ENCODE measurements at places on chromosomes 3 and 15.

DNA sequence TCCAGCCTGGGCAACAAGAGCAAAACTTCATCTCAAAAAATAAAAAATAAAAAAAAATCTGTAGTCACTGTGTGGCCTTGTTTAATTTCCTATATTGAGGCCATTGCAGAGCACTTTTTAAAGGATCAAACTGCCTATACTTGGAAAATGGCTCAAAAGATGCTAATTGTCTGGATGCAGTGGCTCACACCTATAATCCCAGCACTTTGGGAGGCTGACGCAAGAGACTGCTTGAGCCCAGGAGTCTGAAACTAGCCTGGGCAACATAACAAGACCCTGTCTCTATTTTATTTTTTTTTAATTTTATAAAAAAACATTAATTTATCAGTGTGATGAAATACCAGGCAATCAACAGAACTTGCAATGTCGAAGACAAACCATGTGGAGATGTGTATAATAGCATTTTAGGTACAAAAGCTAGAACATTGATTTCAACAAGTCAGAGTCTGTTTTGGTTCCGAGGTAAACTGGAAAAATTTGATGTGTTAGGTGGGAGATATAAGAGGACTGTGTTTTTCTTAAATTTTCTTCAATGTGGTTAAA is 47.0 kb upstream of the SETD2 start:
- no peak for DNase-seq

- DNase-seq, result no peak
Observed at GRCh38 chr15:62785881-62786828, 256.4 kb upstream of the TPM1 start.

DNA sequence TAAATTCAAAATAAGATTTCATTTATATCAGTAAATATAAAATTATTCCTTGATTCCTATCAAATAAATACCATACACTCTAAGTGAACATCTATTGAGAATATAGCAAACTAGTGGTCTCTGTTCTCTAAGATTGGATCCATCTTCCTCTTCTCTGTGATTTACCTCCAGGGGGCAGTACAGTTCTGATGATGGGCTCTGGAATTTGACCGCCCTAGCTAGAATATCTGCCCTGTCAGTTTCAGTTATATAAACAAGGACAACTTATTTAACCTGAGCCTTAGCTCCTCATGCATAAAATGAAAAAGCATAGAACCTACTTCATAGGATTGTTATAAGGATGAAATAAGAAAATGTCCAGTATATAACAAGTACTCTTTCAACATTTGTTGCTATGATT is 171.1 kb upstream of the CCDC54 start:
- DNase-seq, result peak; percentile 14

DNA sequence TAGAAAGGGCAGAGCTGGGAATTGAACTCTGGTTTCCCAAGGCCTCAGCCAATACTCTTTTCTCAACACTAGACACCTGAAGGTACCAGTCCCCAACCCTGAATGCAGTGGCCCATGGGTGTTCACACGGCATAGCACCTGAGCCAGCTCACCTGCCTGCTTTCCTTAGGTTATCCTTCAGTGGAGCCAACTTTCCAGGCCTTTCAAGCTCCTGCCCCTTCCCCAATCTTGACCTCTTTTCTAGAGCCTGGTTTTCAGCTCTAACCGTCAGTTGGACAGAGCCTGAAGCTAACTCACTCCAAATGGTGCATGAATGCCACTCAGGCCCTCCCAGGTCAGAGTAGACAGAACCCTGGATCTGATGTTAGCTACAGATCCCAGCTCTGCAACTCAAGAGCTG is 66.1 kb upstream of the ITGA11 start:
- DNase-seq, result no peak

- DNase-seq, result no peak
Observed at GRCh38 chr3:54909191-54909590, 18.7 kb downstream of the LRTM1 start.

DNA sequence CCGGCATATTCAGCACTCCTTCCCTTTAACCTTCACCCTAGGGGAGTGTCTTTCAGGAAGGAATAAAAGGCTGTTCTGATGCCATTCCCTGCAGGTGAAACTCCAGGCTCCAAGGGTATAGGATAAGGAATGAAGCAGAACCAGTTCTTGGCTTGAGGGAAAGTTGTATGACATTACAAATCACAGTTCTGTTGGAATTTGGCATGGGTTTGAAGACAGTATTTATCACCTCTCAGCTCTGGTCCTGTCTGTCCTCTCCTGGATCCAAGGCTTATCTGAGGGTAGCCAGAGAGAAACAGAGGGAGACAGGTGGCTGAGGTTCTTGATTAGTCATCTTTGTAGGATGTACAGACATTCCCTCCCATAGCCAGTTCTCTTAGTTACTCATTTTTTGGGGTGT is 37.1 kb downstream of the RAB11A start:
- no peak for DNase-seq

DNA sequence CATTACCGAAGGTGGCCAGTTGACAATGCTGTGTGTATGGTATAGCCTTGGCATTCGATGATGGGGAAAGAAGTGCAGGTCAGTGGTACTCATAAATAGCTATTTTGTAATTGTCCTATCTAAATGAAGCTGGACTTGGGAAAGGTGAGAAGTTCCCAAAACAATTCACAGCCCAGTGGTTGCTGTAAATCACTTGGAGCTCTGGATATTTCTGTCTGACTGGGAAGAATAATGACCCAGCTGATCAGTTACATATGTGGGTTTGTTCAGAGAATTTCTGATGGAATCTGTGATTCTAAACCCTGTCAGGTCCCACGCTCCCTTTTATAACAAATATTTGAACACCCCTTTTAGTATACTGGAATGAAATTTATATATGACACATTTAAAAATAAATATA is 133.9 kb upstream of the PFN2 start:
- no peak for DNase-seq

- no peak for DNase-seq
Observed at GRCh38 chr3:136110481-136110880, 85.7 kb downstream of the MSL2 start.

DNA sequence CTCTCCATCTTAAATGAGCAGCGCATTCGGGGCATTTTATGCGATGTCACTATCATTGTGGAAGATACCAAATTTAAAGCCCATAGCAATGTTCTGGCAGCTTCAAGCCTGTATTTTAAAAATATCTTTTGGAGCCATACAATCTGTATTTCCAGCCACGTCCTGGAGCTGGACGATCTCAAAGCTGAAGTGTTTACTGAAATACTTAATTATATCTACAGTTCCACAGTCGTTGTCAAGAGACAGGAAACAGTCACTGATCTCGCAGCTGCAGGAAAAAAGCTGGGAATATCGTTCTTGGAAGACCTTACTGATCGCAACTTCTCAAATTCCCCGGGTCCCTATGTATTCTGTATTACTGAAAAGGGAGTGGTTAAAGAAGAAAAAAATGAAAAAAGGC is 44.4 kb upstream of the RASA2 start:
- DNase-seq, result no peak

- no peak for DNase-seq
Observed at GRCh38 chr3:40827226-40827625, 302.5 kb downstream of the ZNF621 start.

DNA sequence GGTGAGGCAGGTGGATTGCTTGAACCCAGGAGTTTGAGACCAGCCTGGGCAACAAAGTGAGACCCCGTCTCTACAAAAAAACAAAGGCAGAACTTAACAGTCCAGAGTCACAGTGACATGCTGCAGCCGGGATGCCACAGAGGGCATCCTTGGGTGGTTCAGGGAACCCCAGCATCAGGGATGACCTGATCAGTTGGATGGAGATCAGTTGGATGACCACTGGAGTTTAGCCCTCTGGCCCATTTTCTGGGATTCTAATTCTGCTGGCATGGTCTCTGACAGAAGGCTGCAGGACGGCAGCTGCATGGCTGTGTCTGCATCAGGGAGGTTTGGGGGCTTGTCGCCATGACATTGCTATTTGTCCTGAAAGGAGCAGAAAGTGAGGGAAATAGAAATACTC is 19.8 kb downstream of the WHAMM start:
- DNase-seq, result no peak

- DNase-seq, result no peak
Observed at GRCh38 chr15:68442041-68442440, 10.1 kb upstream of the ITGA11 start.

DNA sequence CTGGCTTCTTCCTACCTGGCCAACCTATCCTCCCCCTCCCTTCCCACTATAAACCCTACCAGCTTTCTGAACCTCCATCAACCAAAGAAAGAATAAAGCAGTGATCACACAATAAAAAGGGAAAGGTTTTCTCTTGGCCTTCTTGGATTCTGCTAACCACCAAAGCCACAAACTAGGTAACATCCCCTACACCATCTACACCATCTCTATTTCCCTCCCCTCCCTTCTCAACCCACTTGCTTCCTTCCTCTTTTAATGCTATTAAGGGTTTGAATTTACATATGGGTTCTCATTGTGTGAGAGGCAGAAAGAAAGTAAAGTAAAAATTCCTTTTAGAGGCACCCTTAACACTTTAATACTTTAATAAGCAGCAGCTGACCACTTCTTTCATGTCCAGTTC is 25.8 kb upstream of the RSL24D1 start:
- DNase-seq, result peak; percentile 51

DNA sequence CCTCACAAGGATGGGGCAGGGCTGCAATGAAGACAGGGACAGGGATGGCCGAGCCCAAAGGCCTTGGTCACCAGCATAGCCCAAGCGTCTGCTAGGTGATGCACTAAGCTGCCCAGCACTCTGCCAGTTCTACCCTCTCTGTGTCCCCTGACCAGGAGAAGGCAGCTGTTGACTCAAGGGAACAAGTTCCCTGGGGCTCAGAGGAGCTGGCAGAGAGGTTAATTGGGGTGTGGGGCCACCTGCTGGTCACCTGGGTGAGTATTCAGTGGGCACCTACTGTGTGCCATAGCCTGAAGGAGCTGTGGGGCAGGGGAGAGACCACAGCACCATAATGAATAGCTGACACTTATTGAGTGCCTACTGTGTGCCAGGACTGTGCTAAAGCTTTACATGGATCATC is 22.0 kb upstream of the DOCK3 start:
- DNase-seq, result peak; percentile 54

DNA sequence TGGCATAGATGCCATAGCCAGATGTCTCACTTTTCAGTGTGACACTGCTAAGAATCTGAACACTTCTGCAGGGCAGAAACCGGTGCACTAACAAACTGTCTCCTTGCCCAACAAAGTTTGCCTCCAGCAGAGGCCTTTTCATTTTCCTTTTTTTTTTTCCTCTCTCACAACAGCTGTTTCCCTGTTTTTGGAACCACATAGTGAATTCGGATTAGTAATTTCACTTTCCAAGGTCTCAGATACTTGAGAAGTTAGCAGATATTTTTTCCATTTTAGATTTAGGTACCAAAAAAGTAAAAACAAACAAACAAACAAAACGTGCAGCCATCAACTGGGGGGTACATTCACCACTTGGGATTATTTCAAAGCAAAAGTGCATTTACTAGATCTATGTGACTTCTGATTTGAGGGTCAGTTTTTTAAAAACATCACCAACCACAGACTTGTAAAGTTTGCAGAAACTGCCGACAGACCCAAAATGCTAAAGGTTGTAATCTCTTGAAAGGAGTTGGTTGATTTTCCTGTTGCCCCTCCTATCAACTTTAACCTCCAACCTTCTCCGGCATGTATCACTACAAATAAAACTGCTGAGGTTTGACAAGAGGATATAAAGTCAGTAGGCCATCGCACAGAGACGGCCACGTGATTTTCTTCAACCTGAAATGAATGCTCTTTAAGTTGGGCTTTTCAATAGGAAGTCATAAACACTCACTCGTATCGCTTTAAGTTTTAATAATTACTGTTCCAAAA is 169.1 kb downstream of the CDIN1 start:
- no peak for DNase-seq

DNA sequence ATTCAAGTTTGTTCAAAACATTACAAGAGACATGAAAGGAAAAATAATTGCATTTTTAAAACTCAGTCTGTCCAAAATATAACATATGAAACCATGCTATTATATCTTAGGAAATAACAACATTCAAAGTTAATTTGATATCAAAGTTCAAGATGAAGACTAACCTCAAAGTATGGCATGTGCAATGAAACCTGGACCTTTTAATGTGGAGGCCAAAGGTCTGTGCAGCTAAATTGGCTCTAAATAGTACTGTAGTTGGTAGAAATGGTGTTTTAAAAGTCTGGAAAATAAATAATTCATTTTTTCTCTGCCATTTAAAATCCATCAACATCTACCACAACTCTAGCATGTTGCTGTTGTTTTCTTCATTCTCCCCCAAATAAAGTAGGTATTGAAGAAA is 8.7 kb downstream of the GRAMD1C start:
- DNase-seq, result no peak

Measured in CD4-positive, alpha-beta T cell treated with Interleukin-4 for 1 hour (primary cell).